Muscle of leg (tissue), 16 donors: ENCODE measurements at places on chromosomes 2 and 18. TPM values are rescaled to one million over a fixed set of nuclear protein-coding genes. Genes with fewer than 3 reads are reported as not detected.

GRCh38 chr2:27243391-27244130 lies 19.3 kb downstream of the SLC30A3 start:
- no peak for DNase-seq

DNA sequence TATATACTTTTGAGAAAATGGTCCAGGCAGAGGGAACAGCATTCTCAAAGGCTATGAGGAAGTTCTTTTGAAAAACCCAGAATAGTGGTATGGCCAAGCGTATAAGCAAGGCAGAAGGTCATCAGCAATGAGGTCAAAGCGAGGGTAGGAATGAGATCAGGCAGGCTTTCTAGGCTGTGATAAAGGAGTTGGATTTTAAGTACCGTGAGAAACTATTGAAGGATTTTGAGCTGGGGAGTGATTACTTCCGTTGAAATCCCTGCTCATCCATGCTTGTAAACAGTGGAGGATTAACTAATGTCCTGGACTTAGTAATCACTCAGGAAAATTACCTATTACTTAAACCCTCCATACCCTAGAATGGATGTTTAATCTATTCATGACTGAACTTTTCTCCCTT lies 50.2 kb downstream of the EMILIN2 start:
- DNase-seq = no peak

Gene ZDBF2
- 10.8 TPM for polyA plus RNA-seq

Gene ARHGEF33
- 0.80 TPM for polyA plus RNA-seq

Gene ADRA2B
- polyA plus RNA-seq = 3.2 TPM

DNA sequence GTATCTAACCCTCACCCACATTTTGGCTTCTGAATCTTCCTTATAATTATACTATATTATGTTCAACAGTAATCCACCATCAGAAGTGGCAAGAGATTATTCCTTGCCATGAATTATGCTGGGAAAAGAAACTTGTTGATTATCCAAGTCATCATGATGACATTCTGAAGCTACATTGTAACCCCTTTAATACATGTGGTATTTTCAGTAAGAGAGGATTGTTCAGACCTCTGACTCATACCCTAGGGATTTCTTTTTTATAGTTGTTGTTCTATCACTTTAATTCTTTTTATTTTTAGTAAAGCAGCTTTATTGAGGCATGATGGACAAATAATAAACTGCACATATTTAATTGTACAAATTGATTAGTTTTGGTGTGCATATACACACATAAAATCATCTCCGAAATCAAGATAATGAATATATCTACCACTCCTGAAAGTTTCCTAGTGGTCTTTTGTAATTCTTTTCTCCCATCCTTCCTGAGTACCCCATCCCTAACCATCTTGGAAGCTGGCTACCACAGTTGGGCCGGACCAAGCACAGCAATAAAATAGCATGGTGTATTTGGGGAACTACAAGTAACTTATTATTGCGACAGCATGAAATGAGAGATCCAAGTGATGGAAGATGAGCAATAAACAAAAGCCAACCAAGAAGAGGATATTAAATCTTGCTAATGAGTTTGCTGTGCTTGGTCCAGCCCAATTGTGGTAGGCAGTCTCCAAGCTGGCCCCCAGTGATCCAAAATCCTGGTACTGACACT lies 159.9 kb downstream of the BARD1 start:
- DNase-seq = no peak

DNA sequence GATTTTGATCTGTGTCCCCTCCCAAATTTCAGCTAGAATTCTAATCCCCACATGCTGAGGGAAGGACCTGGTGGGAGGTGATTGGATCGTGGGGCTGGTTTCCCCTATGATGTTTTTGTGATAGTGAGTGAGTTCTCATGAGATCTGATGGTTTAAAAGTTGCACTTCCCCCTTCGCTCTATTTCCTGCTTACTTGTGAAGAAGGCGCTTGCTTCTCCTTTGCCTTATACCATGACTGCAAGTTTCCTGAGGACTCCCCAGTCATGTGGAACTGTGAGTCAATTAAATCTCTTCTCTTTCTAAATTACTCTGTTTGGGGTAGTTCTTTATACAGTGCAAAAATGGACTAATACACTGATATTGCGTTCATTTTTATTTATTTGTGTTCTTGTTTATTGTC lies 636.8 kb upstream of the LINC00305 start:
- DNase-seq = no peak

DNA sequence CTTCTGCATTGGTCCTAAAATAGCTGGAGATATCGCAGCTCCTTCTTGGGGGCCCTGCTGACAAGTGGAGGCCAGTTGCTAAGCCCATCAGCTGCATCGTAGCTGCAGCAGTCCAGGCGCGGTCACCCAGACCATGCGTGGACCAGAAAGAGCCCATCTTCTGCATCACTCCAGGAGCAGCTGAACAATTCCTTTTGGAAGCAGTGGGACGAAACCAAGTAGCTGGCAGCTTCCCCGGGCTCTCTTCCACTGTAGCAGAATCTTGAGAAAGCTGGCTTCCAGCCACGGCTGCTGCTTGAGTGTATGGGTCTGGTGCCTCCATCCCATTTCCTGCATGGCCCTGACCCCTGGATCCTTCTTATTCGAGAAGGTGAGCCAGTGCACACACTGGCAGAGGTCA lies 22.2 kb upstream of the CAB39 start:
- peak; percentile 23 for DNase-seq

Gene DIPK1C
- polyA plus RNA-seq = 17.4 TPM

GRCh38 chr18:8516371-8517250 lies 92.6 kb upstream of the RAB12 start:
- no peak for DNase-seq

GRCh38 chr18:7923105-7923504 lies 356.0 kb downstream of the PTPRM start:
- no peak for DNase-seq

Gene MGAT5
- polyA plus RNA-seq = 29.7 TPM

GRCh38 chr2:216495656-216496055 lies 3.0 kb upstream of the RPL37A start:
- DNase-seq = no peak

- DNase-seq = no peak
Observed at GRCh38 chr18:76984193-76985155, 148.1 kb downstream of the MBP start.

DNA sequence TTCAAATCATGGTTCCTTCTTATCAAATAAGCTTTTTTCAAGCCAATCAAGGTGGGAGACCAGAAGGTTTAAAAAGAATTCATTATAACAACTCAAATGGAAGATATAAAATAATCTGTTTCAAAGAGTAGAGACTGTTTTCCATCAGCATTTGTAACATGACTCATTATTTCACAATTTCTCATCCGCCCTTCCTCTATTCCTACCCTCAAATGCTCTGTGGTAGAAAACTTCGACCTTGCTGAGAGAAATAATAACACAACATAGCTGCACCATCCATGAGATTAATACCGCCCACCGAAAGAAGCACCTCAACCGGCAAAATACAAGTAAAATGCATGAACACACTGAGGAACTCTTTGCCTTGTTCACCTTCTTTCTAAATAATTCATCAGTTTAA lies 2039.2 kb upstream of the CELF4 start:
- DNase-seq = no peak

Gene TMEM37
- polyA plus RNA-seq = 5.8 TPM

- peak; percentile 62 for DNase-seq
Observed at GRCh38 chr2:17878281-17879136, at the start of gene KCNS3. KCNS3 (plus strand) TSS chr2:17878667; CDS start chr2:17931009, 52,342 bp downstream.

GRCh38 chr2:230202430-230203109 lies 17.2 kb downstream of the SP110 start:
- DNase-seq = no peak

DNA sequence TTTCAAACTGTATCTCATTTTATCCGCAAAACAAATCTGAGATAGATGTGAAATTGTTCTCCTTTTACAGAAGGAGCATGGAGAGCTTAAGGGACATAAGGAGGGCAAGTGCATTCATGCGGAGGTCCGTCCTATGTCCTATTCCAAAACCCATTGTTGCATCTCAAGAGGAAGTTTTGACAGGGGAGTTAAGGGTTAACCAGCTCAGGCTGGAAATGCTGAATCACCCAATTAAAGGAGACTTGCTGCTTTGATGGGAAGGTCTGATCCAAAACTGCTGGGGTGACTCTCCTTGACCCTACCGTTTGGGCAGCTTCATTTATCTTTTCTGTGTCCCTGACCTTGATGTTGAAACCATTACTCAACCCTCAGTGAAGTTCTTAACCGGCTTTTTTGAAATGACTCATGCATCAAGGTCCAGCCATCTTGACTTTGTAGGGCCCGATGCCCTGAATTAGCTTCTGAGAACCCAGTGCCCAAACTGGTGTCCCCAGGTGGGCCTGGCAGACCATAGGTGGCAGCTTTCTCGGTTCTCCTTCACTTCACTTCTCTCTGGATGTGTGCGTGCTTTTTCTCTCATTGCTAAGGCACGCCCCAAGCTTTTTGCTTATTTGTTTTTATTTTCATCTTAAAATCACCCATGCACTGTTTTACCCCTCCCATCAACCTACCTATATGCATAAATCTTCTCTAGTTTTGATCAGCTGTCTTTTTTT lies 15.9 kb upstream of the TXNDC2 start:
- no peak for DNase-seq

DNA sequence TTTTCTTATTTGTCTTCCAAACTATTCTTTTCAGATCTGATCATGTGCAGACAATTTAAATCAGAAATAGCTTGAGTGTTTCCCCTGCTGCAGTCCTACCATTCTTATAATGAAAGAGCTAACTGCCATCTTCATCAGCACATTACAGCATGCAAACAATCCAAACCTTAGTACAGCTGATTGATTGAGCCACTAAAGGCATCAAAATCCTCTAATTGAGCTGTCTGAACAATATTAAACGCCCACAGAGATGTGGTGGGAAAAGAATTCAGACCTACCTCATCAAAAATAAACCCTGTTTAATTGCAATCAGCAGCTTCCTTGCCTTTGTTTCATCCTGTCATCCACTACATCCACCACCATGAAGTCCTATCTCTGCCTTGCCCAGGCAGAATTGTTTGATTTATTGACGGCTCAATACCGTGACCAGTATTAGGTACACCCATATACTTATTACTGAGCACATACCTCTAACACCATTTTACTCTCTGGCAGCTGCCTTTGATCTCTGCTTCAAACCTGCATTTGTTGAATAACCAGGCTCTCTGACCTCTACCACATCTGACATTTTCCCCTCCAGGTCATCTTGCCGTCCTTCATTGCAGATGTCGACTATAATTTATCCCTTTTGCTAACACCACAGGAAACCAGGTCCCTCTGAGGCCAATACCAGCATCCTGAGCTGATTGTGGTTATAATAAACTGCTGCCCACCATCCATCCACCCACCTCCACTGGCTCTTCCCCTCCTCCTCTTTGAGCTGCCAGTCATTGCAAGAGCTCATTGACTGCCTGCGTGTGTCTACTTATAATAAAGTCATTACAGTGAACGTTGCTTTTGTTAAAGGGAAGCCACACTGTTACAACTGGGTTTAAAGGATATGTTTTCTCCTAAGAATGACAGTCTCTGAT lies 78.5 kb downstream of the RBM43 start:
- DNase-seq = no peak

Gene MROH2A
- not detected for polyA plus RNA-seq

- DNase-seq = no peak
Observed at GRCh38 chr2:217956586-217957457, 46.0 kb downstream of the TNS1 start.
